ENCODE measurements at places on chromosomes 1 and 21.

DNA sequence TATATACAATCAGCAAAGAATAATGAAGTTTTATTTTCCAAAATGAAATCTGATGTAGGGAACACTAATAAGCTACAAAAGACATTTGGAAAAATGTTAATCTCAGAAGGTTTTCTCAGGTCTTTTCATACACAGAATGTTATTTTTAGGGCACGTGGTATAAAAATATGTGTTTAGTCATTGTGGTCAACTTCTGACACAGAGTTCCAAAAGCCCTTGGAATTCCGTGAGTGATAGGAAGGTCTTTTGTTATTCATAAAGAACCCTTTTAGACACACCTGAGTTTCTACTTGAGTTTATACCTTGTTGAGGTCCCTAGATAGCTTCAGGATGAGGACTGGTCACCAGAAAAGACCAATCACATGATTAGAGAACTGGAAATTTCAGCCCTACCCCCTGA lies 277.6 kb upstream of the NCAM2 start:
- DNase-seq = no peak

DNA sequence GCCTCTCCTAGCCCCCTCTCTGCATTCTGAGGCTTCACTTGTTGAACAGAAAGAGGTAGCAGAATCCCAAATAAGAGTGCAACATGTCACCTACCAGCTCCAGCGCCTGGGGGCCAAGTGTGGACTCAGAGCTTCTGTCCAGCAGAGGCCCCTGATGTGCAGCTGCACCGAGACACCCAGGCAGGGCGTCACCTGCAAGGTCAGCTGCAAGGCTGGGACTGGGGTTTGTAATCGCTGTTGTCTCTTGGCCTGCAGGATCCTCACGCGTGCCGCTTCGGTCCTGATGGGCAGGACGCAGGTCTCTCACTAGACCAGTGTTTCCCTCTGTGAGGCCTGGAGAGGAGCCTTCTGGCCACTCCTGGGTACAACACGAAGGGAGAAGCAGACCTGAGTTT lies 4.3 kb upstream of the SLX9 start:
- DNase-seq = no peak

DNA sequence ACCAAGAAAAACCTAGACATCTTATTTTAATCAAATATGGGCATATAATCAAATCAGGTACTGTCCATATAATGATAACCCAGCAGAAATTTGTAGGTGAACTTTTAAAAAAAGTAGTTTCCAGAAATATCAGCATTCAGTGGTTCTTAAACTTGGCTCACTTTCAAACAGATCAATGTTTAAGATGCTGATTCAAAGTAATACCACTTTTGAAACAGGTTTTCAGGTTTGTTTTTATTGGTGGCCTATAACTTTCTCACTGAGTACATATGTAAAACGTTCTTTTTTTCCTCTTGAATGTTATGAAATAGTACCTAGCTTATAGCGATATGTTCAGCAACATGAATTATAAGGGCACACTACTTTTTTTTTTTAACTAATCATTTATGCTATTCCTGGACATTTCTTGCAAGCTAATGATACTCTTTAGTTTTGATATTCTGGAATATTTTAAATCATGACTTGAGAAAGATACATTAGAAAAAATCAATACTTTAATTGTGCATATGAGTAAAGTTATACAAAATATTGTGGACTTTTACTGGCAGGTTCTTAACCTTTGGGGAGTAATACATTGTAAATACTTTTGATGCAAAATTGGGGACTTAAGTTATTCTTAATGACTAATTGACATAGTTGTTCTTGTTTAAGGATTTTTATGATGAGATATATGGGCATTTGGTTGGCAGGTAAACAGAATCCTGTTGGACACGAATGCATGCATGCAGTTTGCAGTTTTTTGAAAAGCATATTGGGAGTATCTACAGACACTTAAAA lies 3.0 kb downstream of the NFIA start:
- DNase-seq = no peak

DNA sequence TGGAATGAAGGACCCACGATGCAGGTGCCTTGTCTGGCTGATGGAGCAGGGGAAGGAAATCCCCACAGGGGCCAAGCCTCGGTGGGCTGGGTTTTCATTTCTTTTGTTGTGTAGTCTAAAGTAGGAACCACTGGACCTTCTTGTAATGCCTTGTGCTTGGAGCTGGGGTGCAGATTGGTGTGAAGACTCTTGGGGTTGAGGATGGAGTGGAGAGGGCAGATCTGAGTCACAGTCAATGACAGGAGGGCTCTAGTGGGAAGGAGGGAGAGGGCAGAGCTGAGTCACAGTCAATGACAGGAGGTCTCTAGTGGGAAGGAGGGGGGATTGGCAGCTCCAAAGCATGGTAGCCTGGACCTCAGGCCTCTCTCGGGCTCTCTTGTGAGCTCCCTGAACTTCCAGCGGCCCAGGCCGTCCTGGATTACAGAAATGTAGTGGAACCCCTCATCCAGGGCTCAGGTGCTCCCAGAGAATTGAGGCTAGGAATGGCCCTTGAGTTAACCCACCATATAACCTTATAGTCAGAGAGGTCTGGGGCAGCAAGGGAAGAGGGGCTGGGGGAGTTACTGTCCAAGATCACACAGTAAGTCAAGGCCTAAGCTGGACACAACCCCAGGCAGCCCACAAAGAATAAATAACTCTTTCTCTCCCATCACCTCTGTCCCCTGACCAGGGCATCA lies 313.8 kb downstream of the MATN1 start:
- DNase-seq = no peak

- no peak for DNase-seq
Measured at GRCh38 chr1:164863056-164863455, 304.1 kb downstream of the PBX1 start.
